ENCODE measurements at places on chromosomes 7 and 10.

DNA sequence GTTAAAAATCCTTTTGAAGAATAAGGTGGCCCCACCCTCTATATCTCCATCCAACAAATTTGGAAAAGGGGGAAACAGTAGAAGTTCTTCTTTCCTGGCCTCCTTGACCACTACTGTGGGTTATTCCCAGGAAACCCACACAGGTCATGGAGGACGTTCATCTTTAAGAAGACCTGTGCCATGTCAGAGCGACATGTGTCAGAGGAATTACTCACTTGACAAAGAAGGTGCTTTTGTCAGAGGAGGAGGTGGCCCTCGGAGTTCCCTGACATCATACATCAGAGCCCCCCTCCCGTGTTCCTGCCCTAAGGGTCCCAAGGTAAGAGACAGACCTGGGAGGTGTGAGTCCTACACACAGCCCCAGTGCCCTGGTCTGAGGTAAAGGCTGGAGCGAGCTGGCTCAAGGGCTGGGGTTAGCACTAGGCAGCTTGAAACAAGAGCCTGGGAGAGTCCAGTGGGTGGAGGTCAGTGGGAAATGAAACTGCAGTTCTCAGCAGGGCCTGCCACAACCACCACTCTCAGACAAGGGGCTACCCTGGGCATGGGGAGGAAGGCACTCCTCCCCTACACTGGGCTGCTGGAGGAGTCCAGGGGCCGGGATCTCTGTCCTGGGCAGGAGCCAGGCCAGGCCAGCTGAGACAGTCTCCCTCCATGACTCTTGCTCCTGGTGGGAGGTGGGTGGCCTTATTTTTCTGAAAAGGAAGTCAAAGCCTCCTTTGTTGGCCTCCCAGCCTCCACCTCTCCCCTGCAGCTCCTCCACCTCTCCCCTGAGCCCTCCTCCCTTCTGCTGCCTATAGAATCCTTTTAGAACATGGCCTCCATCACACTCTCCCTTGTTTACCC lies 21.8 kb upstream of the ZMIZ1 start:
- DNase-seq: no peak

GRCh38 chr7:105044449-105045070 lies 30.6 kb downstream of the KMT2E start:
- no peak for DNase-seq

DNA sequence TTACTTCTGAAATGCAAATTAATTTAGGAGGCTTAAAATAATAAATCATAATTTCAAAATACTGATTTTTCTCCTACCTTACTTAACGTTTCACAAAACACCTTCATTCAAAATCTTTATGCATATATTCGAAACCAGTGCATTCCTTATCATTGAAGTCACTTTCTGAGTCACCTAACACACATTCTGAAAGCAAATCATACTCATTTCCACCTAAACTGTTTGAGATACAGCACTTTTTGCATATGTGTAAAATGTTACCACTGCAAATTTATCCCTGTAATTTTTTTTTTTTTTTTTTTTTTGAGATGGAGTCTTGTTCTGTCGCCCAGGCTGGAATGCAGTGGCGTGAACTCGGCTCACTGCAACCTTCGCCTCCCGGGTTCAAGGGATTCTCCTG lies 15.7 kb downstream of the PPP3CB start:
- peak; percentile 15 for DNase-seq

DNA sequence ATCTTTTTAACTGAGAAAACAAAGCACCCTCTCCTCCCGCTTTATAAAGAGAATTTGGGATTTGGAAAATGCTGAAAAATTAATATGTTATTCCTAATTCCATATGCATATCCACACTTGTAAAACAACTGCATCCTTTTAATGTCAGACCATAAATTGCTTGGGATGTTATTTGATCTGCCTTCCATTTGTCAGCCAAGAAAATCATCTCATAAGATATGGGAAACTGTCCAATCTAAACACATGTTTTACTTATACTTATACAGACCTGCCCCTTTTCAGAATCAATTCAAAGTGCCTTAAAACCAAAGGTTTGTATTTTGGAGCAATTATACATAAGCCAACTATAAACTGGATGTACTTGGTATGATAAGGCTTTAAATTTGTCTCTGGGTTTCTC lies 595.5 kb upstream of the PFKP start:
- no peak for DNase-seq

- no peak for DNase-seq
Observed at GRCh38 chr10:77673101-77673500, 35.5 kb upstream of the KCNMA1 start.

GRCh38 chr7:131122394-131122793 lies 205.3 kb upstream of the MKLN1 start:
- no peak for DNase-seq

DNA sequence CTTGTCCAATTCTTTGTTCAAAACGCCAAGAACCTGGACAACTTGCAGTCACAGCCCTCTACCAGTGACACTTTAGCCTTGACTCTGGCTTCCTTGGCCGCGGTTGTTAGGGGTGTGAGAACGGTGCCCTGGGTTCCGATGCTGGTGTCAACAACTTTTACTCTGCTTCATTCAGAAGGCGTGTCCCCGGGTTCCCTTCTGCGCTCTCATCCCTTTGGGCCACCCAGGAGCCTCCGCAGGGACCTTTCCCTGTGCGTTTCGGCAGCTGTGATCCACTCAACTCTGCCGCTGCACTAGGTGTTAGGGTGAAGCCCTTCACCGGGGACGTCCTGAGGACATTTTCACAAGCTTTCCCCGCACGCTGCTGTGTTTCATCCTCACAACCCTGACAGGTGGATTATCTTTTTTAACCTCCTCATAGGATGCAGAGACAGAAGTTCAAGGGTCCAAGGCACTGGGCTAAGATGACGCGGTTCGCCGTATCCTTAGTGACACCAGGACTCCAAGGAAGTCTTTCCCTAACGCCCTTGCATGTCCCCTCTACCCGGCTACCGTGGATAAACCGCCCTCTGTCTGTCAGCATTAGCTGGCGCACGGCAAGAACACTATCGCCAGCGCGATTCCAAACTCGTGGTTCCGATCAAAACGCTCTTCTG lies 133.5 kb upstream of the SHH start:
- DNase-seq: no peak

DNA sequence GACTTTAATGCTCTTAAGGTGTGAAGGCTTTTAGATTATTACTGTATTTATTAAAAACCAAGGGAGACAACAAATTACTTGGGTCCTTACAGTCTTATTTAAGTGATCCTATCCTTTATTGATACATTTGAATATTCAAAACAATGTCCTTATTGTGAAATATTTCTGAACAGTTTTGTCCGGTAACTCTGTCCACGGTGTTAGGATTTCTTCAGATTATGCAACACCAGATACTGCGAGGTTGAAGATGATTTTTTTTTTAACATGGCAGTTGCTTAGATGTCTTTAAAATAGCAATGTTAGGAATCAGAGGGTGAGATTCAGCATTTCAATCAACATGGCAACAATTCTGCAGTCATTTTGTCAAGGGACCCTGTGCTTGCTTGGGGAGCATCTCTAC lies 176.5 kb downstream of the CSTF2T start:
- DNase-seq: no peak

DNA sequence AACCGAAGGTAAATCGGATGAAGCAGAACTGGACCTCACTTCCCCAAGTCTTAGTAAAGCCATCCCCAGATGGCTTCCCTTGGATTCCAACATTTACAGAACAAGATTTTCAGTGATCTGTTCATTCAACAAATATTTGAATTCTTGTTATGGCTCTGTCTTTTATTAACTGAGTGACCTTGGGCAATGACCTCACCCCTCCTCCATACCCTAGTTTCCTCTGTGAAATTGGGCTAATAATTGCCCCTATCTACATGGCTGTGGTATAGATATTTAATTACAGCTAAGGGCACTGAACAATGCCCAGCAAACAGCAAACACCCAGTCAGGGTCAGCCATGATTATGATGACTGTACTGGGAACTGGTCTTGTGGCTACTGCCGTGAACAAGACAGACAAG lies 19.1 kb downstream of the TECTB start:
- DNase-seq: no peak

GRCh38 chr7:20021831-20022230 lies 195.4 kb downstream of the MACC1 start:
- no peak for DNase-seq

GRCh38 chr7:112929421-112929820 lies 139.2 kb upstream of the TMEM168 start:
- peak; percentile 57 for DNase-seq

DNA sequence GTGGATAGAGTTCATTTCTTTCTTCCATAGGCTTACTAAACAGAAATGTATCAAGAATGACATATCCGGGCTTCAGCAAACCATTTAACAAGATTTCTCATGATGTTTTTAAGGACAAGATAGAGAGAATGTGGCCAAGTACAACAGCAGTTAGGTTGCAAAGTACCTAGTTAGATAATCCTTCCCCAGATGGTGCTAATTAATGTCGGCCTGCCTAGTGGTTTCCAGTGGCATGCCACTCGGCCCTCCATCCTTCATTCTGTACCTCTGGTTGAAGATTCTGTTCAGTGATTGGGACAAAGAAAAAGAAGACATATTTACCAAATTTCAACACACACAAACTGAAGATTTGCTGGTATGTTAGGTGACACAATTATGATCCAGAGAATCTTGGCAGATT lies 212.1 kb downstream of the MACC1 start:
- DNase-seq: no peak

DNA sequence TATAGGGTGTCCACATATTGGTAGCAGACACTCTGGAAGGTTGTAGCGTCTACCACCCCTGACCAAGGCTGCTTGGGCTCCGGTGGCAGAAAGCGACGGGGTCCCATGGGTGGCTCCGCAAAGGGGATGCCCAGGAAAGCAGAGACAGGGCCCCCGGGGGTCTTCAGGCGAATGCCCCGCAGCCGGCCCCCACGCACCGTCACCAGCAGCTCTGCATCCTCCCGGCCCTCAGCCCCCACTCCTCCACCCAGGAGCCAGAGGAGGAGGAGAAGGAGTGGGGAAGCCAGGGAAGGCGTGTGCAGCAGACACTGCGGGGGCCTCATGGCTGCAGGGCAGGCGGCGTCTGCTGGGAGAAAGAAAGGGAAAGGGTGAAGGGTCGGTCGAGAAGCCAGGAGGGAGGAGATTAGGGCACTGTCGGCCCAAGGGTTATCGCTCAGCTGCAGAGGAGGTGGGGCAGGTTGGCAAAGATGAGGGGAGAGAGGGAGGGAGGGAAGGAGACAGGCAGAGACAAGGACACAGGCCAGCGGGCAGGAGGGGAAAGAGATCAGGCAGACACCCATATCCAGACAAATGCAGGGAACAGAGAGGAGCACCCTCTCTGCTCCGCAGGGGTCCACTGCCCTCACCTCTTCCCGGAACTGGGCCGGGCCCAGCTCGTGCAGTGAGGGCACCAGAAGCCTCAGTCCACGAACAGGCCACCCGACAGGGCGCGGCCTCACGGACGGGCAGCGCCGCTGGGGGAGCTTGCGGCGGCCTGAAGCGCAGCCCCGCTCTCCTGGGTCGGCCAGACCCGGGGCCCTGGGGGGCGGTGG lies 1.6 kb downstream of the ACHE start:
- no peak for DNase-seq

DNA sequence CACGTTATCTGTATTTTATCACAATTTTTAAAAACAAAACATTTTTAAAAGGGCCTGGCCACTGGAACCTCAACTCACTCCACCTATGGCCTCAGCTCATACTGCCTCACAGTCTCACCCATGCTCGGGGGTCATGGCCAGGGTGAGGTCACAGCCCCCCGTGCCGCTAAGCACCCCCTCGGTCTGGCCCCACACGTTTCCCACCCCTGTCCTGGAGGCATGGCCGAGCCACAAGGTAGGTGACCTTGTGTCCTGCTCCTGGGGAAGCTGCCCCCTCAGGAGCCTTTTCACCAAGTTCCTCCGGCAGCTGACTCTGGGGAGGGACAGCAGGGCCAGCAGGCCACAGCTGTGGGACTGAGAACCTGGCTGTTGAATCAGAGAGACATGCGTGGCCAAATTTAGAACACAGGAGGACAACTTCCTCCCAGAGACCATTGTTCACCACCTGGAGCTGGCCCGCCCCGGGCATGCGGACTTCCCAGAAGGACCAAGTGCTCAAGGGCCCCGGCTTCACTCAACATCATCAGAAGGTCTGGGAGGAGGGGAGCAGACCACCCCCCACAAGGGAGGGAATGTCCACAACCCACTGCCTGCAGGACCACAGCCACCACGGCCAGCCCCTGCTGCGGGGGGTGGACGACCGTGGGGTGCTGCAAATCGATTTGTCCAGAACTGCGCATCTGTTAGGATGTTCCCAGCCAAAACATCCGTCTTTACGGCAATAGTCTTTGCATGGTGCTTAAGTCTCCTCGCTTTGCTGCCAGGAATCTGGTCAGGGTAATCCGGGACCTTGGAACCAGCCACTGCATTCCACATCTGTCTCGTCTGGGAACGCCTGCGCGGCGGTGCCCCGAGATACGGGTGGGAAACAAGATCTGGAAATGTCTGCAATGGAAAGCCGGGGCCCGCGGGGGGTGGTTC lies 48.6 kb upstream of the PDGFA start:
- peak; percentile 82 for DNase-seq

GRCh38 chr7:105934572-105935185 lies 28.4 kb upstream of the CDHR3 start:
- peak; percentile 79 for DNase-seq

GRCh38 chr10:67079126-67079525 lies 153.3 kb downstream of the LRRTM3 start:
- peak; percentile 14 for DNase-seq

DNA sequence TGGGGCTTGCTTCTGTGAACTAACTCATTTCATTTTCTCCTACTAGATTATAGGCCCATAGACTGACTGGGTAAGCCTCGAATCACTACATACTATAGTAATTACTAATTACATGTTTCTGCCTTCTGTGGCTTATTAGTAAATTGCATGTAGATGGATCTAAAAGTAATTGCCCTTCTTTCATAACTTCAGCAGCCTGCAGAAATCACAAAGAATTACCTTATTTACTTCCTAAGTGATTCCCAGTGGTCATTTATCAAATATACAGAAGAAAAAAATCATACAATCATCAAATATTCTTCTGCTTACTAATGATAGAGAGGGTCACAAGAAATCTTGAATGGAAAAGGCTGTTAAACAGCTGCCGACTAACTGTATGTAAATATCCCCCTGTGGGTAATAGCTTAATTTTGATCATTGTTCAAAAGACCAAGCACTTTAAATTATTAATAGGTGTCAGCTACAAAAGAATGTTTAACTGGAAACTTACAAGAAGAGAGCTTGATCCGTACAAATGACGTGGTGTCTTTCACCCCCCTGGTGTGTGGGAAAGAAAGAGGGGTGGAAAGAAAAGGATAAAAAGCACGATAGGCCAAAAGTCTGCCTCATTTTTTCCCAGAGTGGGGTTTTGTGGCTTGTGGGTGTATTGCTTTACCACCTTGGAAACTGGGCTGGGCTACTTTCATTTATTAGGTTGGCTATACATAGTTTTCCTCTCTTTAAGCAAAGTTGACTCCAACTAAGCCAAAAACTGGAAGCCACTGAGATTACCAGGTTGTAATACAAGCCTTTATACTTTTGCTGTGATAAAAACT lies 361.8 kb upstream of the ZMIZ1 start:
- no peak for DNase-seq

DNA sequence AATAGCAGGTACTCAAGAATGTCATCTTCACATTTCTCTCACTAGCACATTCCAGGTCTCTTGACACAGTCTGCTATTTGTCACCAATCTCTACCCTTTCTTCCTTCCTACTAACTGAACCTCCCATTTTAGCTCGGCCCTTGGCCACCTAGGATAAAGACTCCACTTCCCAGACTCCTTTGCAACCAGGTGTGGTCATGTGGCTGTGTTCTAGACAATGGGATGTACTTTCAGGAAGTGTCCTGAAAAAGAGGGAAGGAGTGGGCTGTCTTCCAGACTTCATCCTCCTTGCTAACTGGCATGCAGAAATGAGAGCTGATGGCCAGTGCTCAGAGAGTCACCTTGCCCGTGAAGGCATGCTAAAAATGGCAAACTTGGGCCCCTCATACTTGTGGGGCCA lies 139.2 kb downstream of the AMPH start:
- no peak for DNase-seq

All from cardiac fibroblast (primary cell).